ENCODE measurements at places on chromosomes 2 and 18.
A peak's percentile ranks its signal among the peaks of the same experiment; 100 is the strongest.

DNA sequence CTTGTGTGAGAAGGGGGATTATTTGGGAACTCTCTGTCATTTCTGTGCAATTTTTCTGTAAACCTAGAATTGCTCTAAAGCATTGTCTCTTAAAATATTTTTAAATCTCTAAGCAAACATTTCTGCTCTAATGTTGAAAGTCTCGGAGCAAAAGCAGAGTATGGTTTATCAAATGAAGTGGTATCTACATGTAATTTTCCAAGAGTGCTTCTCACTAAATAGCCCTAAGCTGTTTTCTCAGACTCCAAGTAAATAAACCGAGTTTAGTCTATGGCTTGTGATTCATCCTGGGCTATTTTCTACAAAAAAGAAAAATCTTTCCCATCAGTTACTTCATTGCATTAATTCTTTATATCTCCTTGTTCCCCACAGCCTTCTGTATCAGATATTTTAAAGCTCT is 90.8 kb downstream of the METTL4 start:
- DNase-seq, result no peak

DNA sequence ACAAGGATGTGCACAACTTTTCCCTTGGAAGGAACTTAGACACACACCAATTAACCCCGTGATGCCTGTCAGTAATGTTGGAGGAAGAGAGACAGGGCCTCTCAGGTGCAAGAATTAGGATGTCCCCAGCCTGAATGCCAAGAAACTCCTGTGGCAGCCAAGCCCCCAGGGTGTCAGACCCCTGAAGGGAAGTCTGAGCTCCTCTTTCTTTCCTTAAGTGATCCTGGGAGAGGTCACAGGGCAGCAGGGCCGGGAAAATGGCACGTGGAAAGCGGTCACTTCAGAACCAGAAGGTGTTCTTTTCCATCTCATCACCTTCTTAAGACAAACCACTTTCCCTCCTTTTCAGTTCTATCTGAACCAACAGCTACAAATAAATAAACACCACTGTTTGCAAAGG is 185.9 kb downstream of the ANAPC1 start:
- DNase-seq, result no peak

DNA sequence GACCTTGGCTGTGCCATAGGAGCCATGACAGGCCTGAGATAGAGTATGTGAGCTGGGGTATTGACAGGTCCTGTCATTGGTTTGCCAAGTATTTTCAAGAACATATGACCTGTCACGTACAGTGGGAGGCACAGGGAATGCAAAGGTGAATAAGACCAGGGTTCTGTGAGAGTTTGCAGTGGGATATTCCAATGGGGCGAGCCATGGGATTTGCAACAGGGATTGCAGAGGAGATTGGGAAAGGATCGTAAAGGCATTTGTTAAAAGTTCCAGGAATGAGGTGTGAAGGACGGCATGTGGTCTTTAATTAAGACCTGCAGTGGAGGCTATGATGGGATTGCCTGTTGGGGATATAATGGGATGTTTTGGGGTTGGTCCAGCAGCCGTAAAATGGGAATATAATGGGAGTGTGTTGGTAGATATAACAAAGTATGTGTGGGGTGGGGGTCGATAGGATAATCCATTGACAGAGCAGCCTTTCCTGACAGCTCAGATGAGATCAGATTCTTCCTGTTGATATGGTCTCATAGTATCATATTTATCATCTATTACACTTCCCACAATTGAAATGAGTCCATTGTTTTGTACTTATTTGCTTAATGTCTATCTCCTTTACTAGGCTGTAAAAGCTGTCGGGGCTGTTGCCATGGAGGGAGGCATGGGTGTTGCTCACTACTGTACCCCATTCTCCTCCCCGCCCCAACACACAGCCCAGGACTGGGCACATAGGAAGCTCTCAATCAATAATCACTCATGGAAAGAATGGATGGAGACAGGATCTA is 38.1 kb downstream of the PKDCC start:
- no peak for DNase-seq

- DNase-seq, result no peak
These were observed 142.6 kb upstream of the SPRED2 start for GRCh38 chr2:65574993-65575392.

GRCh38 chr2:19349911-19350677 is 8.3 kb downstream of the OSR1 start:
- no peak for DNase-seq

DNA sequence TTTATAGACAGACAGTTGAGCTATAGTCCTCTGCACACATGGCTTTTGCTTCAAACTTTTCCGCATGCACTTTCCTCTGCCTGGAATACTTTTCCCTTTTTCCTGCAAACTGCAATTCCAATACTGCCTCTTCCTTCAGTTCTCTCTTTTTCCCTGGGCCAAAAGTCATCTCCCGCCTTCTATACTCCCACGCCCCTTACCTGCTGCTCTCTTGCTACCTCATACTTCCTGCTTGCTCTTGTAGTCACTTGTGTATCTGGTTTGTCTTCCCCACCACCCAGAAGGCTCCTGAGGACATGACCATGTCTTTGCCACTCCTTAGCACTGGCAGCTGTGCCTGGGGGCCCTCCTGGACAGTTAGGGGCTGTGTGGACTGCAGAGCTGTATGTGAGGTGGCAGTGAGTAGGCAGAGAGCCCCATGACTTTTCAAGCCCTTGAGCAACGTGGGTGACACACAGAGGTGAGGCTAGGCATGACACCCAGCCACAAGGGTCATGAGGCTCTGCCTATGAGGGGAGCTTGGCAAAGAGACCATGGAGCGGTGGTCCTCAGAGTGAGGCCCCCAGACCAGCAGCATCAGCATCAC is 23.2 kb downstream of the SPEG start:
- DNase-seq, result no peak

DNA sequence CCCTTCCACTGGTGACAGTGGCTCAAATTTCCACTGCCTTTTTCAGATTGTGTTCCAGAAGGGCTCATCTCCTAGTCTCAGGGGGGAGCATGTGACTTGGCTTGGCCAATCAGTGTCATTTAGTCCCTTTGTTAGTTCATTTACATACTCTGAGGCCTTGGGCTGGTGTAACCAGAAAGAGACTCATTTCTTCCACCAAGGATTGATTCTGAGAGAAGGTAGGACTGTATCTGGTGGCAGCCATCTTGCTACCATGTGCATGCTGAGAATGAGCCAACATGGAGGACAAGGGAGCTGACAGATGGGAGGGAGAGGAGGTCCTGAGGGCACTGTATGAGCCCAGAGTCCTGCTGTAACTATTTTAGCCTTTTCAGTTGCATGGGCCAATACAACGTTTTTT is 191.7 kb downstream of the THSD7B start:
- DNase-seq, result no peak

- no peak for DNase-seq
These were observed 595.0 kb downstream of the STK39 start for GRCh38 chr2:167652401-167652800.

GRCh38 chr18:7452331-7452730 is 114.8 kb upstream of the PTPRM start:
- peak; percentile 18 for DNase-seq

GRCh38 chr2:37284381-37284780 is 40.3 kb downstream of the PRKD3 start:
- peak; percentile 42 for DNase-seq

DNA sequence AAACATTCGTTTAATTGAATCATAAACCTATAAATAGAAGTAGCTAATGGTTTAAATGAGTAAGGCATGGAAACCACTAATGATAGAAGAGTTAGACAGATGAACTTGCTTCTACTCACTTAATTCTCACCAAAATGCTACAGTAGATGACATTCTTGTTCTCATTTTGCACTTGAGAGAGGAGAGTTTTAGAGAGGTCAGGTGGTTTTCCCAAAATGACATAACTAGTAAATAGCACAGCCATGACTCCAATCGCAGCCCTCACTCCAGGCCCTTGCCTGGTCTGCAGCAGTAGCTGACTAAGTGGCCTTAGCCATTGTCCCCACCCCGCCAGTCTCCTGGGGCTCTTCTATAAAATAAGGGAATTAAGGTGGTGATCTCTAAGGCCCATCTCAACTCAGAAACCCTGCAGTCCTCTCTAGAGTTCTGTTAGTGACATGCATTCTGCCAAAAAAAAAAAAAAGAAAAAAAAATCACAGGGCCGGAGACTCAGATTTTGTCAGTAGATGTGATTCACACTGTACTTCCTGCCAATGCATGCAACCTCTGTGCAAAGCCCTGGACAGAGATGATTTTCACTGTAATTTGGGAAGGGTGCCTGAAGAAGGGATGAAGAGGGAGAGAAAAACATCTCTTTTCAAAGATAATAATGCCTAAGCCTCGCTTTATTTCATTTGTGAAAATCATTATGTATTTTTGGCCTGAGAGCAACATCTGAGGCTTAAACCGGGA is 221.8 kb downstream of the ANAPC1 start:
- peak; percentile 80 for DNase-seq

GRCh38 chr18:25503567-25504081 is 151.7 kb upstream of the ZNF521 start:
- DNase-seq, result peak; percentile 74

DNA sequence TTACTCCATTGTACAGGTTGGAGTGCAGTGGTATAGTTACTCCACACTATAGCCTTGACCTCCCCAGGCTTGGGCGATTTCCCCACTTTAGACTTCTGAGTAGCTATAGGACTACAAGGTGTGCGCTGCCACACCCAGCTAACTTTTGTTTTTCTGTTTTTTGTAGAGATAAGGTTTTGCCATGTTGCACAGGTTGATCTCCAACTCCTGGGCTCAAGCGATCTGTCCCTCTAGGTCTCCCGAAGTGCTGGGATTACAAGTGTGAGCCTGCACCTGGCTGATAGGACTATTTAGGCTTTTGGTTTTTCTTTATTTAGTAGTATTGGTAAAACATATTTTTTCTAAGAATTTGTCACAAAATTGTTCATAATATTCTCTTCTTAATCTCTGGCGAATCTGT is 121.7 kb downstream of the PHLPP1 start:
- DNase-seq, result no peak

GRCh38 chr2:42136782-42137124 is 32.4 kb upstream of the EML4 start:
- DNase-seq, result no peak

DNA sequence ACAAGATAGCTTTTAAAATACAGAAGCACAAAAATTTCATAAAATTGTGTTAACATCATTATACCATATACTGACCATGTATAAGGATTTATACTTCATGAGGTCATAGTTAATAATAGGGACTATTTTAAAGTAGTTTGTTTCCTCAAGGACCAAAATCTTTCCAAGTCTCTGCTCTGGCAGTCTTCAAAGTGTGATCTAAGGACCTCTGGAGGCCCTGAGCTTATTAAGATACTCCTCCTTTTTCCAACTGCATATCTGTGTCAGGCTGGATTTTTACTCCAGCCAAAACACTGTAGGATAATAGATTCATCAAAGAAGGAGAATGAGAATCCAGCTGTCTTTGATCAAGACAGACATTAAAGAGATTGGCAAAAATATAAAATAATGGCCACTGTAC is 1.7 kb upstream of the SCYGR2 start:
- DNase-seq, result no peak

- peak; percentile 16 for DNase-seq
These were observed 35.6 kb downstream of the CEP192 start for GRCh38 chr18:13026583-13027270.

DNA sequence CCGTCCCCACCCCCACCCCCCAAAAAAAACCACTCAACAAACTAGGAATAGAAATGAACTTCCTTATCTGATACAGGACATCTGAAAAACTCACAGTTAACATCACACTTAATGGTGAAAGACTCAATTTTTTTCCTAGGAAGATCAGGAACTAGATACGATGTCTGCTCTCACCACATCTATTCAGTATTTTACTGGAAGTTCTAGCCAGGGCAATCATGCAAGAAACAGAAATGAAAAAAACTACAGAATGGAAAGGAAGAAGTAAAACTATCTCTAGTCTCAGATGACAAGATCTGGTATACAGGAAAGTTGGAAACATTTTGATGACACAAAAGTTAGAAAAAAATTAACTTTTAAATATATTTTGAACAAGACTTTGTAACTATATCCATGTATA is 114.4 kb upstream of the FZD5 start:
- no peak for DNase-seq

- DNase-seq, result no peak
These were observed 172.4 kb upstream of the GULP1 start for GRCh38 chr2:188119112-188119838.

DNA sequence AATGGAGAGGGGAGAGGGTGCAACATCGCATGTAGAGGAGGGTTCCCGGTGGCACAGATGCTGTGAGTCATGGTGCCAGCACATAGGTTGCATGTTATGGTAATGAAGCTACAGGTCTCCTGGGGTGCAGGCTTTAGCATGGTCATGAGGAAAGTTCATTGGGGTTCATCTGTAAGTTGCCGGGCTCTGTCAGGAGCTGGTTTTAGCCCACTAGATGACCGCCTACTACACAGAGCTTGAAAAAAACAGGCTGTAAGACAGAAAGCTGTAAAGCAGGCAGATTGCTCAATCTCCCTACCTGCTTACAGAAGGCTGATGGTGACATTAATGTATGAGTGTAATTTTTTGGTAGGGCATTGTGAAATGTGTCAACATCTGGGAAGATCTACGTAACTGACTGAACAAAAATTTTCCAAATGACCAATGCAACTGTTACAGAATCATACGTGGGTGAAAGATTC is 23.9 kb downstream of the DYSF start:
- no peak for DNase-seq

- no peak for DNase-seq
These were observed 152.7 kb upstream of the SOX11 start for GRCh38 chr2:5539282-5540165.

DNA sequence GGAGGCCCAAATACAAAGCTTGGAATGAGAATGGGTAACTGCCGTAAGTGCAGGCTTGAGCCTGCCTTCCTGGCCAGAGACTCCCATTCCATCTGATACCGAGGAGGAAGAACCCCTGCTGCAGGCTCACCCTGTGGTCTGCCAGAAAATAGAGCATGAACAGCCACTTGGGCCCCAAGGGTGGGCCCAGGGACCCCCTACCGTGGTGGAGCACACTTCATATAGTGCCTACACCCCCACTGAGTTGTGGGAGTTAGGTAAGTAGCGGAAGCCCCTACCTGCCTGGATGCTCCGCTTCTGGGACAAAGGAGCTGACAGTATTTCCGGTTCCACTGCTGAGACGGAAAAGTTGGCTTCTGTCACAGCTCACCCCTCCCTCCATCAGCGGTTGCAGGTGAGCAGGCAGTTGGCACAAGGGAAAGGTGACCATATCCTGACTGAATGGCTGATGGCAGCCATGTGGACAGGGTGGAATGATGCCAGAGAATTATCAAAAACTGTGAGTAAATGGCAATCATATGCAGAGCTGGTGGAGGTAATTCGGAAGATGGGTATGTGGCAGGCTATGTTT is 11.5 kb upstream of the C2orf42 start:
- no peak for DNase-seq

- no peak for DNase-seq
These were observed 33.0 kb upstream of the METTL21A start for GRCh38 chr2:207658156-207658555.

DNA sequence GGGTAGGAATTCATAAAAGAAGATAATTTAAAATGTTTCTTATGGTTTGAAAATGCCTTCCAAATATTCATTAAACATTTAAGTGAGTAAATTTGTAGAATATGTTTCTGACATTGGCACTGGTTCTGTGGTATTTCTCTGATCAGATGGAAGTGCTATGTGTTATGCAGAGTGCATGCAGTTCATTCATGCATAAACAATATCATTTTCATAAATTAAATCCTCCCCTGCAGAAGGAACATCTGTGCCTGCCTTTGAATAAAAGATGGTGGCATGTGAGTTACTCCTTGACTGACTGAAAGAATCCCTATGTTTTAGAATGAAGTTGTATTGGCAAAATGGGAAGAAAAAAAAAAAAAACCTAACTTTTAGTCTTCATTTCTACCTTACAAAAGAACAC is 5.9 kb downstream of the NEUROD1 start:
- no peak for DNase-seq

All from AG10803 (cell line).